Stimulated activated CD4-positive, alpha-beta T cell treated with anti-CD3 and anti-CD28 coated beads, Interleukin-12 subunit alpha, Interleukin-12 subunit beta, amount 100 ng/mL, for 24 hours (primary cell): ENCODE measurements at places on chromosomes 7 and 10.

DNA sequence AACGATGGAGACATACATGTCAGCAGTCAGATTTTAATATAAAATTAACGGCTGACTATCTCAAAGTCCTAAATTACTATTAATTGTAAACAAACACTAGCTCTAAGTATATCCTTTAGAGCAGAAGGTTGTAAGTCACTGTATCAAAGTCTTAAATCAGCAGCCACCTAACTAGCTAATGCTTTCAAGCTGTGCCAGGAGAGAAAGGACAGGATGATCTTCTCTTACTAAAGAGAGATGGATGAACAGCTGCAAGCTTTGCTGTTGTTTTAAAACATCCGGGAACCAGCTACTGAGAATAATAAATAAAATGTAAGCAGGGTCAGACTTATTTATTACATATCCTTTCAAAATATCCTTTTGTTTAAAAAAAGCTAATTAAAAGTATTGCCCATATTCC, 24.0 kb upstream of the ABLIM1 start:
- no peak for DNase-seq

DNA sequence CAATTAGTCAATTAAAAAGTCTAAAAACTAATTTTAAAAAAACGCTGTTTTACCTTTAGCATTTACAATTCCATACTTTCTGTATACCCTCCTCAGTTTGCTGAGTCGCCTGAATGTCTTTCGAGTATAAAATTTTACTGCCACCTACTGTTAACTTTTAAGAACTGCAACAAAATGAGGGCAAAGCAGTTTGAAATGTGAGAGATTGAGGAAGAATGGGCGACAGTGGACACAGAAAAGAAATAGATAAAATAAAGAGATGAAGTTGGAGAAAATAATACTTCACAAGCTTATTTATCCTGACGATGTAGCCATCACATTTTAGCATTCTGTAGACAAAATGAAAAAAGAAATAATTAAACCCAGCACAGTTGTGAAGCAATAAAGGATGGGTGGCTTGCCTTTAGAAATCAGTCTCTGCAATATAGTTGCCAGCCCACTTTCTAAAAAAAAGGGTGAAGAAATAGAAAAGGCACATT, 110.8 kb upstream of the PTN start:
- DNase-seq, result no peak

GRCh38 chr7:16233517-16233916, 187.8 kb downstream of the CRPPA start:
- no peak for DNase-seq

DNA sequence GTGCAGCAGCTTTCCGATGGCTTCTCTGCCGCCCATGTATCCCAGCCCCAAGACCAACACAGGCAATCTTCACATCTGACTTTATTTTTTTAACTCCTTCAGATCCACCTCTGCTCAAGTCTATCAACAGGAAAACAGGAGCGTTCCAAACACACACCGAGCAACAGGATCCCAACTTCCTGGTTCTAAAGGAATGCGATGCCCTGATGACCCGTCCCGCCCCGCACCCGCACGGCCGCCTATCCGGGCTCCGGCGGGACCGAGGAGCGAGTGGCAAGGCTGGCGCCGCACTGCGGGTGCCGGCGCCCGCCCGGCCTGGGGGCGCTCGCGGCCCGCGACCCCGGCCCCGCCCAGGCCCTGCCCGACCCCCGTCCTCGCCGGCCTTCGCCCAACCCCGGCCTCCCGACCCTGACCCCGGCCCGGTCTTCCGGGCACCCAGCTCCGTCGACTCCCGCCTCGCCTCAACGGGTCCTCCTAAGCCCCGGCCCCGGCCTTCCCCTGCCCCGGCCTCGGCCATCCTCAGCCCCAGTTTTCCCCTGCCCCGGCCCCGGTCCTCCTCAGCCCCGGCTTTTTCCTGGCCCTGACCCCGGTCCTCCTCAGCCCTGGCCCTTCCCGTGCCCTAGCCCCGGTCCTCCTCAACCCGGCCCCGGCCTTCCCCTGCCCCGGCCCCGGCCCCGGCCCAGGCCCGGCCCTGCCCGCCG, 730 bp downstream of the LARP4B start:
- no peak for DNase-seq

DNA sequence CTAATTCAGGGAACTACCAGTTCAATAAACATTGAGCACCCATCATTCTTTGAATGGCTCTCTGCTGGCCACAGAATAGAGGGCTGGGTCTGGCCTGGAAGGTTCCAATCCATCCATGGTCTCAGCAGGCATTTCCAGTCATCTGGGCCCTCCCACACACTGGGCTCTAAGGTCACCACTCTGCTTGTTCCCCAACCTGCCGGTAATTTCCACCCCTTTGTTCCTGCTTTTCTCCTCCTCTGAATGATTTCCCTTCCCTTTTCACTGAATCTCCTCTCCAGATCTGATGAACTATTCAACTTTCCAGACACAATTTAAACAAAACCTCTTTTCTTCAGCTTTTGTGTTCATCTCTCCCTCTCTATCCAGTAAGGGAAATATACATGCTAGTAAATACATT, 2.6 kb downstream of the BZW2 start:
- no peak for DNase-seq

- no peak for DNase-seq
Measured at GRCh38 chr10:82980321-82980720, 1105.3 kb downstream of the NRG3 start.

- DNase-seq, result no peak
Measured at GRCh38 chr10:131736321-131736980, 164.4 kb upstream of the PPP2R2D start.

GRCh38 chr7:128204455-128204854, 36.6 kb upstream of the LEP start:
- no peak for DNase-seq

- no peak for DNase-seq
Measured at GRCh38 chr7:98753989-98754479, 115.8 kb downstream of the TMEM130 start.

DNA sequence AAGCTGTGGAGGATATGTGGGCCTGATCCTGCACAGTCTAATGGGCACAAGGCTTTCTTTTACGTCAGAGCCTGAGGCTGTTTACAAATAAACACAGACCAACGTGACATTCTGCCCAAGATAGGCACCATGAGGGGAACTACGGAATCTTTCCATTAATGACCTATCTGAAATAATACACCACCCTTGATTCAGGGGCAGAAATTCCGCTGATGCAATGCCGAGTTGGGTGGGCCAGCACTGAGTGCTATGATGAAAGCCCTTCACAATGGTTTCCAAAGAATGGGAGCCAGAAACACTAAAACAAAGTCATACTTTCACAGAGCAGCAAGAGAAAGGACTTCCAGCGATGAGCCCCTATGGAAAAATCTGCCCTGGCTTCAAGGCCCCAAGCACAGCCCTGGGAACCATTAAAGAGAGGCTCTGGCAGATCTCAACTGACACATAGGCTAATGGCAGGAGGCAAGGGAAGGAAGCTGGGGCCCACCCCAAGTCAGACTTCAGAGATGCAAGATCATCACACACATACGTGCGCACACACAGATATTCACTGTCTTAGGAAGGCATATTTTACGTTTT, 72.2 kb upstream of the DLX6 start:
- DNase-seq, result no peak

DNA sequence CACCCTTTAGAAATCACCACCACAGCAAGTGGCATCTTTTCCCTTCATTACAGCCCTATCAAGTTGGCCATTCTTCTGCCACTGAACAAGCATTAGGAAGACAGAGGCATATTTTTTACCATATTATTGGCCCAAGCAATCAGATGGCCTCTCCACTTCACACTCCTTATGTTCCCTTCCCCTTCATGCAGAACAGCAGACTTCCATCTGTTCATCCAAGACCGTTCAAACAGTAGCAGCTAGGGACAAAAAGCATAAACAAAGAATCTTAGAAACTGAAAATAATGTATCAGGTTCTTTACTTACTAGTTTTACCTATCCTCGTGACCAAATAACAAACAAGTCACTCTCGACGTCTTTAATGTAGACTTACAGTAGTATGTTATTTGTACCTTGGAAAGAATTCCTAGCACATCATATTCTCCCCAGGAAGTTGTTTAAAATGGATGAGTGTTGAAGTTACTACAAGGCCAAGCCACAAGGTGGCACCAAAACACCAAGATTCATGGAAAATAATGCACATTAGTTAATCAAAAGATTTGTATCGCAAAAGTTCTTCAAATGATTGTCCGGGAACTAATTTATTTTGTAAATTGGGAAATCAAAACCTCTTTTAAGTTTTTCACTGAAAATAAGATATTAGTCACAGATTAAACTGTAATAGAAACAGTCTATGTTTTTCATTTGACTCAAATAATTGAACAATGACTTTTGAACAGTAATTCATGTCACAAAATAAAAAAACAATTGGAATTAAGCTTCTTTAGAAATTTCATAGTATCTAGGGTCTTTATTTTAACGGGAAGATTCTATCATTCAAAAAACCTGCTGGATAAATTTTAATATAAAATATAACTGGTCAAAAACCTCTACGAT, 112.1 kb downstream of the VPS41 start:
- DNase-seq, result peak; percentile 23

DNA sequence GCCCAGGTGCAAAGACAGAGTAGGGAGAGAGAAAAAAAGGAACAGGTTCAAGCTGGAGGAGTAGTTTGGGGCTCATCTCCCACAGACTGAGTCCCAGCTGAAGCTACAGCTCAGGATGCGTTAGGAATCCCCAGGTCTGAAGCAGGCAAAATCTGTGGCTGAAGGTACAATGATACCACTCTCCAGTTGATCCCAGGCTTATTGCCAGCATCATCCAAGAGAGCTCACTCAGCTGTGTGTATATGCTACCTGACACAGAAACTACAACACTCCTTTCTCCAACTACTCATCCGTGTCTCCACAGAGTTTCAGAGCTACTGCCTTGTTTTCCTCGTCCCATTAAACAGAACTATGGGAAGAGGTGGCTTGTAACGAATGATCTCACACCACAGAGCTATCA, 851.3 kb downstream of the GRID1 start:
- DNase-seq, result no peak

DNA sequence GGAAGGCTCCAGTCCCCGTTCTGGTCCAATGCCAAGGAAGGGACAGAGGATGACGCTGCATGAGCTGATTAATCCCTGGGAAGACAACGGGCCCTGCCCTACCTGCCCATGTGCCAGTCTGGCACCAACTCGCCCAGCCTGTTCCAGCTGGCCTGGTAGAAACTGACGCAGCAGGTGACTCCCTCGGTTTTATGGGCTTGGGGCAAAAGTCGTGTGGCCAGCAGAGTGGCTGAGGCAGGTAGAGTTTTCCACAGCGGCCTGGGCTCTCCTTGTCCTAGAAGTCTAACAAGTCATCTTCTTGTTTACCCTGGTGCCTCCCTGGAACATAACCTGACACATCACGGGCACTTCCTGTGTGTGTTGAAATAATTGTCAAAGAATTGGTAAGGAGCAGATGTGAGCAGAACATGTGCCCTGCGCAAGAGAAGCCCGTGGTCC, 20.4 kb upstream of the LMTK2 start:
- no peak for DNase-seq

GRCh38 chr10:79472449-79472848, 27.0 kb upstream of the ZCCHC24 start:
- DNase-seq, result no peak

GRCh38 chr10:120514959-120515358, 57.9 kb downstream of the PLPP4 start:
- no peak for DNase-seq

DNA sequence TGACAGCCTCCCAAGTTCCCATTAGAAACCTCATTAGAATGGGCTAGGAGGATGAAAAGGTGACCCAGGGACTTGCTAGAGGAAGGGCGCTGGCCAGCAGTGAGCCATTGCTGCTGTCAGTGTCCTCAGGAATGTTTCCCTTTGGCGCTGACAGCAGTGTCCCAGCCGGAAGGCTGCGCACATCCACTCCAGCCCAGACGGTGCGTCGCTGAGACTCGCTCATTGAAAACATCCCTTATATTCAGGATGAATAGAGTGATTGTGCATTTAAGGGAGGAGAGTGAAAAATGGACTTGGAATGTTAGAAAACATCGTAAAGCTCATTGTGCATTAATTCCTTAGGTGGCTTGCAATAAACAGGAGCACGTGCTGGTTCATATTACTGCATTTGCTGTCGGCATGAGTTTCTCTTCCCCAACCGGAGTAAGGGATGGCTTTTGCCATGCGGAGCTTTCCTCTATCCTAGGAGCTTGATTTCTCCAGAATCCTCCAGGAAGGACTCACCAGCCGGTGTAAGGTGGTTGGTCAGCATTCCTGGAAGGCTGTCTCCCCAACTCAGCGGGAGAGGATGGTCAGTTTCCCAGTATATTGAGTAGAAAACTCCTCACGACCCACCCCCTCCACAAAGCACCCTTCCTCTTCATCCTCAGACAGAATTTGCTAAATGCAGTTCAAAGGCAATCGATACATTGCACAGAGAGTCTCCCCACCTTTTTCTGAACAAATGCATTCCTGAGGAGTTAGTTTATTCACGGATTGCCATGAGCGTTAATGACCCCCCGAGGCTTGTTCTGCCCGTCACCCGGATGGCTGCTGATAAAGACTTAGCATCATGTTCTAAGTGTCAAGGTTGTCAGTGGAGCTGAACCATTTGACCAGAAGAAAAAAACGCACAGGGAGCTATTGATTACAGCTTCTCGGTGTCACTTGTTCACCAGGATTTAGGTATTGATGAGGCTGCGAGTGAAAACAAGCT, 201.8 kb downstream of the EBF3 start:
- no peak for DNase-seq

DNA sequence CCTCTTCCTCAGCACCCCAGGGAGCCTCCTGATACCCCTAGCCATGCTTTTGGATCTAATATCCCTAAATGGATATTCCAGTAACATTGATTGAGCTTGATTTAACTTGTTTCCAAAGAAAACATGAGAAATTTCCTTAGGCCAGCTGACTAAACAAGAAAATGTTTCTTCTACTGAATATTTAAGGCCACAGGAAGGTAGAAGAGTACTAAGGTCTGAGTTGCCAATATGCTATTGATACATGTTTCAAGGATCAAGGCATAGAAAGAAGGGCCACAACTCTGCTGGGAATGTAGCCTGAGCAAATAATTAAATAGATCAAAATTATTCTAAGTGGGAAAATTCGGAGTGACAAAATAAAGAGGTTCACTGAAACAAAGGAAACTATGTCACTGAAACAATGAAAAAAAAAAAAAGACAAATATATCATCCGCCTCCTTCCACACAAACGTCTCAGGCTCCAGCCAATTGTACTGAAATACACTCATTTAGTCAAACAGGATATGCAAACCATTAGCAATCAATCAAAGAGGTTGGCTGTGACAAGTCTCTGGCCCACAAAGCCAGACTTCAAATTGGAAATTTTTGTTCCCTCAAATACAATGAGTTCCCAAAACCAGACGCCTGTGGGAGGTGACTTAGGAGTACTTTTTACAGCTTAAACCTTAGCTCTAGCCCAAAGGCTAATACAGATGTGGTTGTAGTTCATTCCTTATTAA, 396.2 kb downstream of the HTR7 start:
- DNase-seq, result no peak

DNA sequence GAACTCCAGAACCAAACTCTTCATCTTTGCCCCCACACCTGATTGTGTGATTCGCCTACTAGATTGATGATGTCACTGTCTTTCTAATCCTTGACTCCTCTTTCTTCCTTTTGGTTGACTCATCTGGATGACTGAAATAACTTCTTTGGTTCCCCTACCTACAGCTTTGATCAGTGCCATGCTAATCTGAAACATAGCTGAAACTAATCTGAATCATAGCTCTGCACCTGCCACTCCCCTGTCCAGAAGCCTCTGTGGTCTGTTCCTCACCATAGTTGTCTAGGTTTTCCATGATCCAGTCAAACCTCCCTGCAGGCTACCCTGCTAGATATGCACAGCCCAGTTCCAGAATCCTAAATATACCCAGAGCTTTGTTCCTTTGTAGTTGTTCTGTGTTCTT, 51.9 kb downstream of the ZNF365 start:
- DNase-seq, result peak; percentile 25

- no peak for DNase-seq
Measured at GRCh38 chr10:53765311-53765710, 992.7 kb upstream of the MBL2 start.
